Smooth muscle cell of the umbilical artery (primary cell): ENCODE measurements at places on chromosomes 6 and 20. TPM values are rescaled to one million over a fixed set of nuclear protein-coding genes. Genes with fewer than 3 reads are reported as not detected.

BNIP5 gene
- total RNA-seq = not detected in 2 replicates

RBM38 gene
- total RNA-seq = 4.5 and 13.3 TPM in 2 replicates

LYRM2 gene
- 22.1 and 26.7 TPM in 2 replicates for total RNA-seq

AIF1 gene
- total RNA-seq = not detected in 2 replicates

KCNS1 gene
- total RNA-seq = 0.59 and 1.9 TPM in 2 replicates

HLA-DRB1 gene
- total RNA-seq = not detected in 2 replicates

RSPH9 gene
- 0.59 and 0.65 TPM in 2 replicates for total RNA-seq

PRR18 gene
- total RNA-seq = not detected in 2 replicates

OPRM1 gene
- total RNA-seq = not detected in 2 replicates

COL21A1 gene
- 0.05 and 0.30 TPM in 2 replicates for total RNA-seq

EMILIN3 gene
- total RNA-seq = under 0.01 TPM in 1 of 2 replicates, not detected in the other

PDYN gene
- not detected in 2 replicates for total RNA-seq

DACT2 gene
- total RNA-seq = not detected in 2 replicates

CST5 gene
- not detected in 2 replicates for total RNA-seq

PHF1 gene
- total RNA-seq = 25.7 and 27.9 TPM in 2 replicates

DAAM2 gene
- 1.2 and 1.4 TPM in 2 replicates for total RNA-seq

KIAA1755 gene
- total RNA-seq = 0.65 and 1.5 TPM in 2 replicates

WFDC5 gene
- not detected in 2 replicates for total RNA-seq

GTF3C6 gene
- 45.4 and 47.9 TPM in 2 replicates for total RNA-seq

THBD gene
- 1.2 and 7.2 TPM in 2 replicates for total RNA-seq

RPRD1B gene
- total RNA-seq = 29.1 and 29.4 TPM in 2 replicates

BMP2 gene
- total RNA-seq = 3.9 and 35.0 TPM in 2 replicates

C6orf52 gene
- total RNA-seq = 0.30 TPM in 1 of 2 replicates, not detected in the other

C20orf96 gene
- 3.9 and 4.1 TPM in 2 replicates for total RNA-seq

HCRTR2 gene
- total RNA-seq = not detected in 2 replicates

MEI4 gene
- total RNA-seq = not detected in 2 replicates

TRIM31 gene
- not detected in 2 replicates for total RNA-seq

PBOV1 gene
- total RNA-seq = not detected in 2 replicates

PRKN gene
- total RNA-seq = 0.30 and 0.92 TPM in 2 replicates

CITED2 gene
- 14.6 and 33.5 TPM in 2 replicates for total RNA-seq
